ENCODE measurements at places on chromosomes 3 and 15.

- DNase-seq = no peak
These were observed 229.2 kb upstream of the LRTM1 start for GRCh38 chr3:55156851-55157650.

DNA sequence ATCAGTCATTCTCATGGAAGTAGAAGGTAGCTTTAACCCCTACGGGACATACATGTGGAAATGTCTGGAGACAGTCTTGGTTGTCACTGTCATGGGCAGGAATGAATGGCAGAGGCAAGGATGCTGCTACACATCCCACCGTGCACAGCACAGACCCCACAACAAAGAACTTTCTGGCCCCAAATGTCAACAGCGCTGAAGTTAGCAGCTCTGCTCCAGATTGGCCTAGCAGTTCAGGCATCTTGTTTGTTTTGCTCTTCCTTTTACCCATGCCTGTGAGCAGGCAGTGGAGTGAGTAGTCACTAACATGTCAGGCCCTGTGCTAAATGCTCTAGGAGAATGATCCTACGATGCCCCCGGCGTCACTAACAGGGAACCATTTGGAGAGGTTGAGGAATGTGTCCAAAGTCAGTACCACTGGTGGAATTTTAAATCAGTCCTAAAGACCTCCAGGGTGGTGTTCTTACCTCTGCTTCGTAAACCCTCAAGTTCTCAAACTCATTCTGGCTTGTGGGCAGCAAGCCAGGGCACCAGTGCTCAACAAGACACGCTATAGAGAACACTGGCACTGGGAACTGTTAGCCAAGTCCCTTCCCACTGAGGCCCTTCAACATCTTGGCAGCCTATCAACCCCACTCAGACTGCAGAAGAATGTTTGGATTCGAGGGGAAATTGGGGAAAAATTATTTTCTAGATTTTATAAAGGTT is 142.2 kb downstream of the FOXP1 start:
- DNase-seq = no peak

DNA sequence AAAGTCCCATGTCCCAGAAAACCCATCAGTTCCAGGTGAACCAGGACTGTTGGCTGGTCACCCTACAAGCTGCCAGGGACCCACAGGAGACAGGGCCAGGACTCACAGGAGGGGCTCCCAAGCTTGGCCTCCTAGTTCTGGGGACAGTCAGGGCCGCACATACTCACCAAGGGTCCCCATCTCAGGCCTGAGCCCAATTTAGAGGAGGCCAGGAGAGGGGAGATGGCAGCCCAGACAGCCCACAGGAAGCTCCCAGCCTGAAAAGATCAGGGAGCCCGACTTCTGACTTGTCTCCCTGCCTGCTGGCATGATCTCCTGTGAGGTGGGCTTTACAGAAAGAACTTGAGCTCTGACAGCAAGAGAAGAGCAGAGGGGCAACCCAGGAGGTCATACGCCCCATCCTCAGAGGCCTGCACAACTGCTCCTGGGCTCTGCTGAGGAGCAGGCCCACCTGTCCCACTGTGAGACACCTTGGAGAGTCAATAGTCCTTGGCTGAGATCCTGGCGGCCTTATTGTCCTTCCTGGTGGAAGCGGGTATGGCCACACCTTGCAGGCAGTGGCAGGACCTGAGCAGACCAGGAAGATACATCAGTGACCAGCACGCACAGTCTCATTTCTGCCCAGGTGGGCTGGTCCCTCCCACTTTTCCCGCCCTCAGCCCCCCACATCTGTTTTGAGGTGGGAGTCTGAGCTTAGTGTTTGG is 2.5 kb upstream of the ISLR start:
- DNase-seq = no peak

- DNase-seq = no peak
These were observed 89.5 kb downstream of the ZMAT3 start for GRCh38 chr3:178982137-178982536.

- no peak for DNase-seq
These were observed 22.5 kb upstream of the HCN4 start for GRCh38 chr15:73391128-73391872.

DNA sequence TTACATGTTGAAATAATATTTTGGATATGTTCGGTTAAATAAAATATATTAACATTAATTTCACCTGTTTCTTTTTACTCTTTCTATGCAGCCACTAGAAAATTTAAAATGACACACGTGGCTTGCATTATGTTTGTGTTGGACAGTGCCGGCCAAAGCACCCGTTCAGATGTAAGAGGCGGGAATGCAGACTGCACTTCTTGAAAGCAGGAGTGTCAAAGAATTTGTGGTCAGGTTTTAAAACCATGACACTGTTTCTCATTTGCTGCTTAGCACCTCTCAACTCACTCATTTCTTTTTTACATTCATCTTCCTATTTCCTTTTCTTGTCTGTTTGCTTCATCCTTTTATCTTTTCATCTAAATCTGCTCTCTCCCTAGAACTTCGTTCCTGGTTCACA is 35.3 kb upstream of the MINAR1 start:
- no peak for DNase-seq

DNA sequence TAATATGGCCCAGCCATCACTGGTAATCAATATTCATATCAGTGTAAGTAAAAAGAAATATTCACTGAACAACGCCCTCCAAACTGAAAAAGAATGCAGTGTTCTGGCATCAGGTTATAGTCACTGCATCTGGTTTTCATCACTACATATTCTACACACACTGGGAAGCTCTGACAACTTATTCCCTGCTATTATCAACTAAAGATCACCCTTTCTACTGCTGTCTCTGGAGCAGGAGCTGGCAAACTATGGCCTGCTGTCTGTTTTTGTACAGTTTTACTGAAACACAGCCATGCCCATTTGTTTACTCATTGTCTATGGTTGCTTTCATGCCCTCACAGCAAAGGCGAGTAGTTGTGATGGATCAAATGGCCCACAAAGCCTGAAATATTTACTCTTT is 35.3 kb downstream of the TUBGCP4 start:
- DNase-seq = no peak

GRCh38 chr15:59298854-59299250 is 73.8 kb downstream of the MYO1E start:
- DNase-seq = no peak

- no peak for DNase-seq
These were observed 167.9 kb downstream of the BBX start for GRCh38 chr3:107690522-107691138.

DNA sequence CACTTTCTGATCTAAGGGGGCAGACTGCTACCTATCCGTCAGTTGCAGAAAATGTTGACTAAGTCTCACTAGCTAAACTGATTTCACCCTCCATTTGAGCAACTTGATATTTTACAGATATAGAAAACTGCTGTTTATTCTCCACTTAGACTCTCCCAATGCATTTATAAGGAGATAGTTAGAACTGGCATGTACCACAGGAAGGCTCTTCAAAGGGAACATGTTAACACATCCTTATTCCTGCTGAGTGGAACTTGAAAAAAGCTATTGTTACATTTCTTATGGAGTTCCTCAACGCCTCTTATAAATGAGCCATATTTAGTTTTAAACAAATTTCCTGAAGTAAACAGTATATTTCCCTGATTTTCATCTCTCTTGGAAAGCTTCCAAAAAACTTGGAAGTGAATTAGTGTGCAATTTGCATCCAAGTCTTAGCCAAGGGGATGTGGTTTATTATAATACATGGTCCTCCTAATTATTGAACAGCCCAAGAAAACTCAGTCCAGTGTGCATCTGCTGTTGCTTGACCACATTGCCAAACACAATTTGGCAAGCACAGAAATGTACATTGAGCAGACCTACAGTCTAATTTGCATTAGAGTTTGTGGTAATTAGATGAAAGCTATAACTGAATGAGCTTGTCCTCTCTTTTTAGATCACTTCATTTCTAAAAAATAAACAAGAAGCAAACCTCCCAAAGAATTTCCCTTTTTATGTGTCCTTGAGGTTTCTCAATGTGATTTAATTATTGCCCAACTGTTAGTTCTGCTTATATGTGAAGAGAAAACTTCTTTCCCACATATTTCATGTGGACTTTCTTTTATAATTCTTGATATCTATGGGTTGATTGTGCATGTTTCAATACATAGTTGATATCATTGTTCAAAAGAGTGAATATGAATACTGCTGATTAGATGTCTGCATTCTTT is 72.6 kb upstream of the DPH6 start:
- no peak for DNase-seq

DNA sequence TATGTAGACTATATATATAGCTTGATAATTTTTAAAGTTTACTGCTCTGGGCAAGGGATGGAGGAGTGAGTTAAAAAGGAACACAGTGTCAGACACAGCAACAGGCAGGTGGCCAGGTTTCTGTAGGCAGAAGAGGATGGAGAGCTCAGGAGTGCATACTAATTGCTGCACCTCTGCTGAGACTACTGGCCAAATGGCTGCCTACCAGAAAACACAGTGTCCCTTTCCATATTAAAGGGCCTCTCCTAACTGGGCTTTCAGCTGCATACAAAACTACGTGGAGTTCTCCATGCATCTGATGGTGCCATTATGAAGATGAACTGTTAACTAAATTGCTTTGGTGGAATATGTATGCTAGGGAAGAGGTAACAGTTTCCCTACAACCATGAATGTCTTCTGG is 1.8 kb downstream of the ATP13A4 start:
- no peak for DNase-seq

DNA sequence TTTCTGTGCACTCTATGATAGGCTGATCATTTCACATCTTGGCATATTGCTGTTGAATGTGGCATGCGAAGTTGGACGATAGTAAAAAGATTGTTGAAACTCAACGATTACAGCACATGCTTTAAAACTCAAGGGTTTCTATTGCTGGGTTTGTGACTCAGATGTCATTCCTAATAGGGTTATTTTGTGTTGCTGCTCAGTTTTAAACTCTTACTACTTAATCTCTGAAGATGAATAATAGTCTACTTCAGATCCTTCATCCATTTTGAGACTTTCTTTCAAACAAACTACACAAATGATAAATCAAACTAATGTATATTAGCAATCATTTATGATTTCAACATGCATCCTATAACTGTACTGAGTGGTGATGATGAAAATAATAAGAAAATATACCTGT is 71.3 kb upstream of the MBNL1 start:
- no peak for DNase-seq

DNA sequence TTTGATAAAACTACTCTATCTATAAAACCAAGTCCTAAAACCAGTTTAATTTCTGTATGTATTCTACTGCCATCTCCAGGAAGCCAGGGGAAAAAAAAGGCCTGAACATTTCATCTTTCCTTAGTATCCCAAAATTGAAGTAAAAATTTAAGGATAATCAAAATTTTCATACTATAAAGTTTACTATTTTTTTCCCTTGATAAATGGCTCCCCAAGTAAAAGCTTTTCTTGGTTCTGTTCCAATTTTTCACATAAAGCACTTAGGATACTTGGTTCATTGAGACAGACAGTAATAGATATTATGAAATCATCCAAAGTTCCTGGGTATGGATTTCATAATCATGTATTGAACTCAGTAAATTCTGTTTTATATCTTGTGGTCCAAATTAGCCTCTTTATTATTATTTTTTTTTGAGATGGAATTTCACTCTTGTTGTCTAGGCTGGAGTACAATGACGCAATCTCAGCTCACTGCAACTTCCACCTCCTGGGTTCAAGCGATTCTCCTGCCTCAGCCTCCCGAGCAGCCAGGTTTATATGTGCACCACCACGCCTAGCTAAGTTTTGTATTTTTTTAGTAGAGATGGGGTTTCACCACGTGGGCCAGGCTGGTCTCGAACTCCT is 34.5 kb downstream of the ICE2 start:
- no peak for DNase-seq

- no peak for DNase-seq
These were observed 1.7 kb upstream of the TLR9 start for GRCh38 chr3:52227117-52227516.

- no peak for DNase-seq
These were observed 115.9 kb downstream of the CBLB start for GRCh38 chr3:105752791-105753415.

- no peak for DNase-seq
These were observed 245.1 kb downstream of the XXYLT1 start for GRCh38 chr3:195025884-195026200.

- no peak for DNase-seq
These were observed 14.6 kb downstream of the PLSCR5 start for GRCh38 chr3:146590521-146590920.

GRCh38 chr3:48927928-48928327 is 9.3 kb downstream of the ARIH2 start:
- no peak for DNase-seq

DNA sequence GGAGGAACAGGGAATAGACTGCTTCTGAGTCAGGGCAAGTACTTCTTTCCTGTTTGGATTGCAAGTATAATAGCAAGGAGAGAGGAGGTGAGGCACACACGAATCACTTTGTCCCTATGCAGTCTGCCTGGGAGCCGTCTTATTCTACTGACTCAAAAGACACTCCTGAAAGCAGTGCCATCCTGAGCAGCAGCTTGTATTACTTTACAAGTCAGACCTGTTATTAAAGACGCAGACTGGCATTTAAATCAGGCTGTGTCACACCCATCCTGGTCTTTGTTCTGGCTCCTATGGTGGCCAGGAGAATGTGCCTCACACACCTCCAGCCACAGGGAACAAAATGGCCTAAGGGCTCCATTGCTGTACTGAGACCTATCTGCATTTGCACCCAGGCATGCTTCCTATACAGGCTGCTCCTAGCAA is 17.9 kb upstream of the SQOR start:
- DNase-seq = no peak

GRCh38 chr3:29239376-29239775 is 41.5 kb upstream of the RBMS3 start:
- DNase-seq = no peak

GRCh38 chr3:112004187-112004586 is 5.5 kb downstream of the TAGLN3 start:
- DNase-seq = no peak

- DNase-seq = no peak
These were observed 39.8 kb upstream of the FGF7 start for GRCh38 chr15:49383266-49383665.

DNA sequence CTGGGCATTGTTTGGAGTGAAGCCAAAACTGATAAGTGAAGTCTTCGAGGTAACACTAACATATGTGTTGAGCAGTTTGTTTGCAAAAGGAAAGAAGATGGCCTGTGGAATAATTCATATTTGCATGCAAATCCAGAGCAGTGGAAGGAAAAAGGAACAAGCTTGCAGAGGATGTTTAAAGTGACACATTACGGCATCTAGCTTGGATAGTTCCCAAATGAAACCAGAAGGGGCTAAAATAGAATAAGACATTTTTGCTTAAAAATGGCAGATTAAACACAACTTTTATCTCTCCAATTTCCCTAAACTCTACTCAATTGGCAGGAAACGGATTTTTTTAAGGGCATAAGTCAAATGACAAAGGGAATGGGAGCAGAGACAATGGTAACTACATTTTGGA is 25.4 kb upstream of the RYK start:
- no peak for DNase-seq

- no peak for DNase-seq
These were observed 425.2 kb upstream of the TBL1XR1 start for GRCh38 chr3:177622520-177622919.
